ENCODE measurements at places on chromosomes 1 and 21.

- no peaks in the 10 kb centered on the region for H3K4me1 ChIP-seq
- no peaks in the 10 kb centered on the region for H3K36me3 ChIP-seq
- no peak overlapping the region for H3K27ac ChIP-seq
Measured at GRCh38 chr1:81597720-81598426, 202.9 kb upstream of the ADGRL2 start.

- H3K27me3 ChIP-seq, result no peaks in the 10 kb centered on the region
- no peak overlapping the region for H3K27ac ChIP-seq
- H3K4me1 ChIP-seq, result no peaks in the 10 kb centered on the region
- no peak for DNase-seq
Measured at GRCh38 chr1:59453297-59453968, 156.5 kb downstream of the FGGY start.

GRCh38 chr1:78291418-78291817 is 199.4 kb upstream of the PTGFR start:
- DNase-seq, result no peak
- no peaks in the 10 kb centered on the region for H3K4me1 ChIP-seq
- no peaks in the 10 kb centered on the region for H3K36me3 ChIP-seq

DNA sequence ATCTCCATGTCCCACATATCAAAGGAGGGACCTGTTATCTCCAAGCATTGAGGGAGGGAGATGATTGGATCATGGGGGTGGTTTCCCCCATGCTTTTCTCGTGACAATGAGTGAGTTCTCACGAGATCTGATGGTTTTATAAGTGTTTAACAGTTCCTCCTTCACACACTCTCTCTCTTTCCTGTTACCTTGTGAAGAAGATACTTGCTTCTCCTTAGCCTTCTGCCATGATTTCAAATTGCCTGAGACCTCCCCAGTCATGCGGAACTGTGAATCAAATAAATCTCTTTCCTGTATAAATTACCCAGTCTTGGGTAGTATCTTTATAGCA is 91.6 kb downstream of the DDAH1 start:
- H3K4me1 ChIP-seq, result no peaks in the 10 kb centered on the region
- peaks cover 43% of the 10 kb centered on the region for H3K27me3 ChIP-seq
- H3K27ac ChIP-seq, result no peak overlapping the region
- no peak overlapping the region for H3K4me3 ChIP-seq
- no peak for DNase-seq

DNA sequence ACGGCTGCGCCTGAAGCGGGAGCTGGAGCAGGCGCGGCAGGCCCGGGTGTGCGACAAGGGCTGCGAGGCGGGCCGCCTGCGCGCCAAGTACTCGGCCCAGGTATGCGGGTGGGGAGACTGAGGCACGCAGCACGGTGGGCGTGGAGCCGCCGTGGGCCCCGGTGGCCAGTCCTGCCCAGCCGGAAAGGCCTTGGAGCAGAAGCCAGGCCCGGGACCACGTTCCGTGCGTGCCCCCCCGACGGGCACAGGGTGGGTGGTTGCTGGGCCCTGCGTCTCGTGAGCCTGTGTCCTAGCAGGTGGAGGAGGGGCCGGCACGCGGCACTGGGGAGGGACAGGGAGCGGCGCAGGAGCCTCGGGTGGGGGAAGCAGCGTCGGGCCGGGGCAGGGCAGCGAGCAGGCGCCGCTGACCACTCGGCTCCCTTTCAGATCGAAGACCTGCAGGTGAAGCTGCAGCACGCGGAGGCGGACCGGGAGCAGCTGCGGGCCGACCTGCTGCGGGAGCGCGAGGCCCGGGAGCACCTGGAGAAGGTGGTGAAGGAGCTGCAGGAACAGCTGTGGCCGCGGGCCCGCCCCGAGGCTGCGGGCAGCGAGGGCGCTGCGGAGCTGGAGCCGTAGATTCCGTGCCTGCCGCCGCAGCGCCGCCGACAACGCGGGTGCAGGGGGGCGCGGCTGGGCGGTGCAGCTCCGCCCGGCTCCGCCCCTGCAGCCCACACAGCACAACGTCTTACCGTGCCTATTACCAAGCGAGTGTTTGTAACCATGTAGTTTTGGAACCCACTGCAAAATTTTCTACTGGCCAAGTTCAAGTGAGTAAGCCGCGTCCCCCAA is 78.2 kb downstream of the SKI start:
- H3K36me3 ChIP-seq, result peaks cover 49% of the 10 kb centered on the region
- no peaks in the 10 kb centered on the region for H3K27me3 ChIP-seq
- peak overlapping the region; percentile 95 for H3K27ac ChIP-seq
- peaks cover 21% of the 10 kb centered on the region for H3K4me1 ChIP-seq

DNA sequence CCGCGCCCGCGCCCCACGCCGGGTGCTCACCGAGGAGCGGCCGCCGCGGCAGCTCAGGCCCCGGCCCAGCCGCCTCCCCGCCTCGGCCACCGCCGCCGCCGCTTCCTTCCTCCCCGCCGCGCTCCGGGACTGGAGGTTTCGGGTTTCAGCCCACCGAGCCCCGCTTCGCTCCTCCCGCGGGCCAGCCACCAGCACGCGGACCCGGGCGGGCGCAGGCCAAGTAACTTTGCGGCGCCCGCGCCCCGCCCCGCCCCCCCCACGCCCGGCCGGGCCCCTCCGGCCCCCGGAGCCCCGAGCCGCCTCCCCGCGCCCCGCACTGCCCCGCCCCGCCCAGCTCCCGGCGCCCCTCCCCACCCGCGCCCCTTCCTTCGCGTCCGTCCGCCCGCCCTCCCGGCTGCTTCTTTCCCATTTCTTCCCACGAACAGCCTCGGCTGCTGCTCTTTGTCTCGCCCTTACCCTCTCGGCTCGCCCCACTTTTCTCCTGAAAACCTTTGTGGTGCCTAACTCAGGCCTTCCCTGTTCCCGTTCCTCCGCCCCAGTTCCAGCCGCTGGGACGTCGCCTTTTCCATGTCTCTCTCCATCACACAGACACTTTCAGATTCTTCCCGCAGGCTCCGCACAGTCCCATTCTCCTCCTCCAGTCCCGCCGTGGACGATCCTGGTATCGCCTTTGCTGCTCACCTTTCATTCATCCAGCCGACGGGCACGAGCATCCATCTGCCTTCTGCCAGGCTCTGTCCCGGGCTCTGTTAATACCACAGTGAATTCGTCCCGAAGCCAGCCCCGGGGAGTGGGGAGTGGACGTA is at the start of gene GPR161:
Gene GPR161 (minus strand): TSS at position 222 of the 806 bp plus-strand sequence. CDS start 32,080 bp downstream, outside the sequence.
- H3K4me1 ChIP-seq, result peaks cover 16% of the 10 kb centered on the region
- peak within 1 kb of the TSS; percentile 91 for H3K4me3 ChIP-seq
- H3K36me3 ChIP-seq, result peaks cover 1% of the 10 kb centered on the region

Data from central memory CD8-positive, alpha-beta T cell (primary cell).